ENCODE measurements at places on chromosomes 5 and 9. TPM values are rescaled to one million over a fixed set of nuclear protein-coding genes. Genes with fewer than 3 reads are reported as not detected.
A peak's percentile ranks its signal among the peaks of the same experiment; 100 is the strongest.

The SPATA31C1 gene
- total RNA-seq, result not detected

The ECM2 gene
- total RNA-seq, result 23.3 TPM

DNA sequence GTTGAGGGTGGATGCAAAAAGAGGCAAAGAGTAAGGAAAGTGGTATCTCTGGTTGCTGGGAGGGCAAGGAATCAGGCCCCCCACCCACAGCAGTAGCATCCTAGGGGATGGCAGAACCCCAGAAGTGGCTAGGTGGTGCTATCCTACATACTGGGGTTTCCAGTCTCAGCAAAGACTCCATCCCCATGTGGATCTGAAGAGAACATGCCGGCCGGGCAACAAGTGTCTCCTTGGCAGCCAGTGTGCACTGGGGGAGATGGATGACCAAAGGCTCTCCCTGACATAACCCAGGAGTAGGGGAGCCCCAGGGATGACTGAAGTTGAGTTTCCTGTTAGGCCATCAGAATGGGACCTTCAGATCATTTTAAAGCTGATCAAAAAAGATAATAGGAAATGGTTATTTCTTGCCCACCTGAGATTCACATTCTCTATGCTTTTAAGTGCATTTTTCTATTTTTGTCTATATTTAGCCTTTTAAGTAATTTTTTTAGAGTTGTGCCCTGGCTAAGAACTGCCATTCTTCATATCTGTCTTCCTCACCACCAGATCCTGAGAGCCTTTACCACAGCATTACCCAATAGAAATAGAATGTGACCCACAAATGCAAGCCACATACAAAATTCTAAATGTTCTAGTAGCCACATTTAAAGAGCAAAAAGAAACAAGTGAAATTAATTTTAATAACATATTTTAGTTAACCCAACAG, 78.7 kb upstream of the SMIM23 start:
- no peak for DNase-seq

DNA sequence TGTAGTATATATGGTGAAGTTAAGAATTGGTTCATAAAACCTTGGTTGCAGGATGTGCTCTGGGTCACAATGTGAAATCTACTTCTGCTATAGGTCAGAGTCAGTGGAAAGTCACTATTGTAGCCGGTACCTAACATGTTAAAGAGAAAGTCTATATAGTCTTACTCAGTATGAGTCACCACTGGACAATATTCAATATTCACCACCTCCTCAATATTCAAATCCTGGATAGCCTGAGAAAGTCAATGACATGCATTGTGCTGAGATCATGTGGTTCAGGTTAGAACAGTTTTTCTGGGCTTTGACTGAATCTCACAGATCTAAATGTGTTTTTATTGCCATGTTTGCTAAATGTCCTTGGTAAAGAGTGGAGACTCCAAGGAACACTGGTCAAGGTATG, 108.8 kb downstream of the HMHB1 start:
- DNase-seq, result peak; percentile 56

DNA sequence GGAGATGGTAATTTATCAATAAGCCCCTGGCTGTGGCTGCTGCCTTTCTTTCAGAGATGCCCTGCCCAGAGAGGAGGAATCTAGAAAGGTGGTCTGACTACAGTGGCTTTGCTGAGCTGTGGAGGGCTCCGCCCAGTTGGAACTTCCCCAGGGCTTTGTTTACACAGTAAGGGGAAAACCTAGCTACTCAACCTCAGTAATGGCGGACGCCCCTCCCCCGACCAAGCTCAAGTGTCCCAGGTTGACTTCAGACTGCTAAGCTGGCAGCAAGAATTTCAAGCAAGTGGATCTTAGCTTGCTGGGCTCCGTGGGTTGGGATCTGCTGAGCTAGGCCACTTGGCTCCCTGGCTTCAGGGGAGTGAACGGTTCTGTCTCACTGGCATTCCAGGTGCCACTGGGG, 865.4 kb upstream of the ACO1 start:
- no peak for DNase-seq

DNA sequence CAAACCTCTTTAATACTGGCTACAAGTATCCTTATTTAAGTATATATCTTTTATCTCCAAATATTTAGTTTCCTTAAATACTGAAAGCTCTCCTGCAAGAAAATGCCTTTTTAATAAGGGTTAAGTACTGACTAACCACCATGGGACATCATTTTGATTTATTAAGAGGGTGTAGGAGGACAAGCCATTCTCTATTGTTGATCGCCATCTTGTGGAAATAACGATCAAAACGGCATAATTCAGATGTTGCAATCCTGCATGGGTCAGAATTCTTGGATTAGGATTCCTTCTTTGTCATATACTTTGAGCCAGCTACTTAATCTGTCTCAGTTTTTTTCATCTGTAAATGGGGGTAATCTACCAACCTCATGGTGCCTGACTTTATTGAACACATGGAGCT, 28.7 kb upstream of the C5orf46 start:
- peak; percentile 89 for DNase-seq
